ENCODE measurements at places on chromosomes 5 and 9.
A peak's percentile ranks its signal among the peaks of the same experiment; 100 is the strongest.

- DNase-seq: peak; percentile 71
Measured at GRCh38 chr5:138503487-138504270, 38.4 kb downstream of the EGR1 start.

DNA sequence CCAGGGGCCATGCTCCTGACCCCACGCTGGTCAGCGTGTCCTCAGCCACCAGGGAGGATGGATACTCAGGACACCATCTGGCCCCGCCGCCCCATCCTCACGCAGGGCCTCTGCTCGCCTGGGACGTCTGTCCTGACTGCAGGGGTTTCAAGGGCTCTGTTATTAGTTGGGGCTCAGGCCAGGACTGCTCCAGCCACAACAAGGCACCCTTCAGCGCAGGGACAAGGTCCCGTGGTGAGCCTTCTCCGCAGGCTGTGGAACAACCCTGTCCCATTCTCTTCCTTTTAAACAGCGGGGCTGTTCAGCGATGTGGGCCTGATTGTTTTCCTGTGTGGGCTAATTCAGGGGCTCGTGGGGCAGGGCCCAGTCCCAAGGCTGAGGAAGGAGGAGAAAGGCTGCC, 61.6 kb downstream of the SEMA4D start:
- DNase-seq: no peak

GRCh38 chr9:125524583-125525355, 182.2 kb downstream of the MAPKAP1 start:
- peak; percentile 34 for DNase-seq

- DNase-seq: no peak
Measured at GRCh38 chr5:124185716-124186115, 560.7 kb downstream of the ZNF608 start.

- DNase-seq: no peak
Measured at GRCh38 chr9:708182-708550, 133.3 kb upstream of the DMRT1 start.

- peak; percentile 96 for DNase-seq
Measured at GRCh38 chr5:158384535-158385481, 525.9 kb upstream of the CLINT1 start.

- no peak for DNase-seq
Measured at GRCh38 chr5:95317085-95317484, 32.2 kb upstream of the MCTP1 start.

GRCh38 chr5:122779451-122779850, 4.6 kb downstream of the SNX2 start:
- no peak for DNase-seq

DNA sequence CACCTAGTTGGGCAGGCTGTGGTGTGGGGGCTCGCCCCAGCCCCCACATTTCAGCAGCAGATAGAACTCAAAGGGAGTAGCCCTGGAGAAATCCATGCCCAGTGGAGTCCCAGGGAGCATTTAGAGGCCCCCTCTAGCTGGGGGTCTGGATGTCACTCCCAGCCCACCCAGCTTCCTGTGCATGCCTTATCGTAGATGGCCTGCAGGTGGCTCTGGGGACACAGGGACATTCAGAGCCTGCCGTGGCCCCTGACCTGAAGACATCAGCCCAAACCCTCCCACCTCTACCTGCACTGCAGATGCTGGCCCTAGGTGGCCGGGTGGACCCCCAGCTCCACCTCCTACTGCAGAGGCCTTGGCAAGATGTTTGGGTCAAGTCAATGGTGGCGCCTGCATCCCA, 49.0 kb upstream of the LMX1B start:
- DNase-seq: no peak

GRCh38 chr9:12980085-12980851, 205.4 kb downstream of the LURAP1L start:
- no peak for DNase-seq

DNA sequence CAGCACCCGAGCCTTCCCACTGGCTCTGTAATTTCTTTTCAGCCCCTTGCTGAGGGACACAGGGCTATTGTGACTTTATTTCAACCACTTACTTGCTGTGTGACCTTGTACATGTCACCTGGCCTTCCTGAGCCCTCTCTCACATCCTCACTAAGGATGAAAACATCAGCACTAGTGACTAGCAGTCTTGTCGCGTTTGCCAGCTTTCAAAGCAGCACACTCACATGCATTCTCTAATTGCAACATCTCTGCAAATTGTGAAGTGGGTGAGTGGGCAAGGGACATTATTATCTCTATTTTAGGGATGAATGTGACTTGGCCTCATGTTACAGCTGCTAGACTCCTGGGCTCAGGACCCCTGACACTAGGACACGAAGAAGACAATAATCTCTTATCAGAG, 144.5 kb downstream of the SEC61B start:
- DNase-seq: peak; percentile 40

- no peak for DNase-seq
Measured at GRCh38 chr5:136594416-136594815, 229.1 kb upstream of the TRPC7 start.

- DNase-seq: peak; percentile 11
Measured at GRCh38 chr9:108776920-108777639, 78.7 kb downstream of the ACTL7B start.

DNA sequence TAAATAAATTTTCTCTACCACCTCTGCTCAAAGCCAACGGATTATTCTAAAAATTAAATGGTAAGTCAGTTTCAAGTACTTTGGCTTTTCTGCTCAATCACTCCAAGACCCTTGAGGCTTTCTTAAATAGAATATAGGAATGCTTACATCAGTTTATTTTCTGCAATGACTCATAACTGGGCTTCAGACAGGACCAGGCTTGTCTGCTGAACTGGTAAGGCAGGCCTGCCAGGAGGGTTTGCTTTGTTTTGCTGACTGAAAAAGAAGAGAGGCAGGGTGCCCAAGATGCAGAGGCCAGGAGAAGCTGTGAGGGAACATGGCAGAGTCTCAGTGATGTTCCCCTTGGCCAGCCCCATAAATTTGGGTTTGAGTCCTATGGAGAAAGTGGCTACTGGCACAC, 60.3 kb upstream of the EPB41L4A start:
- DNase-seq: peak; percentile 35

GRCh38 chr9:124764774-124765438, 6.2 kb downstream of the NR6A1 start:
- DNase-seq: peak; percentile 31

- DNase-seq: no peak
Measured at GRCh38 chr5:169702693-169703481, 65.8 kb downstream of the DOCK2 start.

DNA sequence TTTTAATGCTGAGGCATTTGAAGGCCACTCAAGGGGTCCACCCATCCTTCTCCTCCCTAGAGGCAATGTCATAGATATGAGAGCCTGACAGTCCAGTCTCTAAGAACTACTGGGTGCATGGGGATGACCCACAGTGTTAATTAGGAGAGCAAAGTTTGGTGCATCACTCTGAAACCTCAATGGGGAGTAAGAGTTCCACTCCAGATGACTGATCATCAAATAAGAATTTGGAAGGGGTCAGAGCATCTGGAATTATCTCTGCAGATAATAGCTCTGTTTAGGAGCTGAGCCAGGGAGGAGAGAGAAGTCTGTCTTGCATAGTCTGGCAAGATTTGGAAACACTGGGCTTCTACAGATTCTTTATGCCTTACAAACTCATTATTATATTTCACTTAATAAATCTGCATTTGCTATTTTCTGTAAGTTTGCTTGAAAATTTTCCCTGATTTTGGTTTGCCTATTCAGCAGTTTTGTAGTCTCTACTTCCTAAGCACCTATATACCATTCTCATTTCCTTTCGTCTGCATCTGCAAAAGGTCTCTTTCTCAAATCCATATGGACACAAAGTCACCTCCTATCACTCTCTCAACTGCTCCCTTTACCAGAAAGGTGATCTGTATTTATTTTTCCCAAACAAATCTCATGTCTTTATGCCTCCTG, 27.7 kb downstream of the FGF10 start:
- DNase-seq: no peak

- peak; percentile 15 for DNase-seq
Measured at GRCh38 chr9:14932231-14932630, 22.0 kb upstream of the FREM1 start.

DNA sequence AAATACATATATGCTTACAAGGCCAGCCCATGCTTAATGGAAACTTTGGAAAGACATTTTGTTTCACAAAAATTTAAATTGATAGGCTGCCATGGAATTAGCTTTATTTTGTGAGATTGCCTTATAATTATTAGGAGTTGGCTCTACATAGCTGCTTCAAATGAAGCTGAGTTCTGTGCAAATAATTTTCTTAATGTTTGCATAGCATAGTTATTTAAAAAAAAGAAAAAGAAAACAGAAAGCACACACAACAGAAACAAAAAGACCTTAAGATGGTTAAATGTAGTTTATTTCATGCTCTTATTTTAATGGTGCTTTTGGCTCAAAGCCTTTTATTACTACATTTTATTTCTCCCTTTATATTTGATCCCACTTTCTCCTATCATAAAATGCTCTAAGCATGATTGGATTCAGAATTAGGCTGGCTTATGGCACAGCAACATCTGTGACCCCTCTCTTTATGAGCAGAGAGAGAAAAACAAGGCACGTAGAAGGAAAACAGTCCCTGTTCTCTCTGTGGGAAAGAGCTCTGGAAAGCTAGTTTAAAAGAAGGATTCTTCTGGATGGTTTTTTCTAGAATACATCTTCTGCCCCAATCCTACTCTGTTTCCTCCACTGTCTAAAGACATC, 530.5 kb downstream of the NTRK2 start:
- DNase-seq: no peak

DNA sequence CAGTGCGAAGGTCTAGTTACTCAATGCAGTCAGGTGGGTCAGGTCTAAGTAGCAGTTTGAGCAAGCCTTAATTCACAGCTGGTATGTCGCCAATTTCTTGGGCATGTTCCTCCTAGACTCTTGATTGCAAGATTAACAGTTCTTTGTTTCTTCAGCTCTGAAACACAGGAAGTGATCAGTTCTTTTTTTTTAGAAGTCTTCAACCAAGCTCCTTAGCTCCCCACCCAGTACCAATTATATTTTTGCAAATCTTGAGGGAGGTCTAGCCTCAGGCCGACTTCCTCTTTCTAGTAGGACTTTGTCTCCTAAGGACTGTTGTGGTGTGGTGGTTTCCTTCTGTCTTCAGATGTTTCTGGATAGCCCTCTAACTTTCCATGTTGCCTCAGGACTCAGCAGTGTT, 2054.2 kb downstream of the MAT2B start:
- no peak for DNase-seq

DNA sequence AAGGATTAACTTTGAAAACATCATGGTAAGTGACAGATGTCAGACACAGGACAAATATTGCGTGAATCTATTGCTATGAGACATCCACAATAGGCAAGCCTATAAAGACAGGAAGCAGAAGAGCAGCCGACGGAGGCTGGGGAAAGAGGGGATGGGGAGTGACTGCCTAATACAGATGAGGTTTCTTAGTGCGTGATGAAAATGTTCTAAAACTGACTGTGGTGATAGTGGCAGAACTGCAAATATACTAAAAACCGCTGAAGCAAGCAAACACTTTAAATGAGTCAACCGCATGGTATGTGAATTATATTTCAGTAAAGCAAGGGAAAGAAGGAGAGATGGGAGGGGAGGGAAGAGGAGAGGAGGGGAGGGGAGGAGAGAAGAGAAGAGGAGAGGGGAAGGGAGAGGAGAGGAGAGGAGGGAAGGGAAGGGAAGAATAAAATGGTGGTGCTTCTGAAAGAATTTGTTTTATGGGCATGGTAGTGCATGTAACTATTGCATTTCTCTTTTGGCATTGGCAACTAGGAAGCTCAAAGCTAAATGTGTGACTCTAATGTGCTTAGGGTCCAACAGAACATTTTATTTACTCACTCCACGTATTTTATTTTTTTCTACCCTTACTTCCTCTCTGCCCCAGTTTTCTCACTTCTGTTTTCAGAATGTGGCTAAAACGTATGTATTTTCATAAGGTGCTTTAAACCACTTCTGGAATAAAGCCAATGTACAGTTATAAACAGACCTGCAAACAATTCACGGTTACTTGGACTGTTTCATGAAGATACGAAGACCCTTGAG, 21.3 kb downstream of the AKNA start:
- peak; percentile 92 for DNase-seq

DNA sequence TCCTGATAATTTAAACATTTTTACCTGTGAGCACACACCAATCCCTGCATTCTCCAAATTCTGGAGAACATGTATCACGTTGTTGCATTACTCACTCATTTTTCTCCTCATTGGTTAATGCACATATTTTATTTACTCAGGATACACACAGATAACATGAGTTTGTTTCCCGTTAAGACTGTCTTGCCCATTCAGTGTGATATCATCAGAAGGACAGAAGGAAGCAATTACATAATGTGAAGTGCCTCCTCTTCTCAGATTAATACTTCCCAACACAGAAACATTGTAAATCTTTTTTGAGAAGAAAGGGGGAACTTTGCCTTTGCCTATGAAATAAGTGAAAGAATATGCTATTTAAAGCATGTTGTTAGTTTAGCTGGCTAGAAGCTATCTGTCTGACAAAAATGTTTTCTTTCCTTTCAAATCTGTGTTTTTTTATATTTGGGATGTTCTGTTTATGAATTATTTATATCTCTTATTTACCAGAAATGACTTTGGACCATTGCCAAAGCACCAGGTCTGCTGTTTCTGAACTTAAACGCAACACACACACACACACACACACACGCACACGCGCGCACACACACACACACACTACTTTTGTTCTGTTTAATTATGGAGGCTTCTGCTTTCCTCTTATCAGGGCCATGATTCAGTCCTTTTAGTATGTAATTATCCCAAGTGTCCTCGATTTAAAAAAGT, 186.5 kb downstream of the CHSY3 start:
- DNase-seq: no peak

- DNase-seq: no peak
Measured at GRCh38 chr5:6918255-6918654, 205.0 kb downstream of the TENT4A start.

GRCh38 chr9:99259231-99259918, 37.3 kb downstream of the SEC61B start:
- DNase-seq: peak; percentile 40

- peak; percentile 18 for DNase-seq
Measured at GRCh38 chr5:891837-892393, 686 bp downstream of the BRD9 start.

- DNase-seq: no peak
Measured at GRCh38 chr9:113984639-113985380, 93.3 kb downstream of the AMBP start.

- DNase-seq: no peak
Measured at GRCh38 chr5:166651234-166651633, 1640.2 kb upstream of the WWC1 start.

DNA sequence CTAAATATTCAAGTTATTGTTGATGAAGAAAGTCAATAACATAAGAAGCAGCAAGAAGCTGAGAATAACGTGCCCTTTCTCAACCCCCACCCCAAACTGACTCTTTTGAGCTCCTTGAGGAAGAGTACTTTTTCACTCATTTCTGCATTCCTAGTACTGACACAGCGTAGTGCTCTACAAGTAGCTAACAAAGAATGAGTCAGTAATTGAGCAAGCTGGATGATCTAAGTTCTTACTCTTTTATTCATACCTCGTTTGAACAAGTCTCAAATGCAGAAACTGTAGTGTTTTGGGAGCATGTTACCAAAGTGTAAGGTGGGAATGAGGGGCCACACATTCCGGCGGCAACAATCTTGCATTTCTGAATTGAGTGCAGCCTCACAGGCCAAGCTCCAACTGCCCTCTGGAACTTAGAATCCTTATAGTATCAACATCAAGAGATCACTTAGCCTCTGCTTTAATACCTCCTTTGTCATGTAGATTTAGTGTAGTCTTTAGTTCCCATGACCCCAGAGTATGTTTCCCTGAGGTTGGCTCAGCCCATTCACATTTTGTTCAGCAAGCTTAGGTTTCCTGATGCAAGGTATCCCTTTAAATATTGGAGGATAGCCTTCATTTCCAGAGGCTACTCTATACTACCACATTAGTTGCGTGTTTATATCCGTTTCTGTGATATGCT, 152.0 kb downstream of the PRR16 start:
- peak; percentile 88 for DNase-seq

GRCh38 chr9:6230037-6230780, 14.6 kb downstream of the IL33 start:
- no peak for DNase-seq

Measured in AG10803 (cell line).